ENCODE measurements at places on chromosomes 5 and 9.

DNA sequence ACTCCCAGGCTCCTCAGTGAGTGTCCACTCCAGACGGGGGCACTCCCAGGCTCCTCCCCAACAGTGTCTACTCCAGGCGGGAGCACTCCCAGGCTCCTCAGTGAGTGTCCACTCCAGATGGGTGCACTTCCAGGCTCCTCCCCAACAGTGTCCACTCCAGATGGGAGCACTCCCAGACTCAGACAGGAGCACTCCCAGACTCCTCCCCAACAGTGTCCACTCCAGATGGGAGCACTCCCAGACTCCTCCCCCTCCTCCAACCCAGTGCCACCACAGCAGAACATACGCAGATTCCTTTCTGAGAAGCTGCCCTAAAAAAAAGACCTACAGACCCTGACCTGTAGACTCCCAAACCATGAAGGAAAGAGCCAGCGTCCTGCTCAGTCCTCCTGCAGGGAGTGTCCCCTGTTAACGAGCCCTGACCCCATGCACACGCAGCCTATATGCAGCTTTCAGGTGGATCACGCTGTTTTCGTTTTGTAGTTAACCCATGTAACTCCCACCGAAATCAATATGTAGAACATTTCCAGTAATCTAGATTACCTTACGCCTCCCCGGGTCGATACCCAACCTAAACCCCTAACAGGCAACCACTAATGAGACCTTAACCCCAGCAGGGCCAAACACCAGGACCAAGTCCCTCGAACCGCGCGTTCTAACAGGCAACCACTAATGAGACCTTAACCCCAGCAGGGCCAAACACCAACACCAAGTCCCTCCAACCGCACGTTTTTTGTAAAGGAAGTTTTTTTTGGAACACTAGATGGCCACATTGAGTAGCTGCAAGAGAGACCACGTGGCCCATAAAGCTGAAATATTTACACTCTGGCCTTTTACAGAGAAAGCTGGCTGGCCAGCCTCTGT is 15.7 kb downstream of the PNPLA7 start:
- DNase-seq: no peak

- DNase-seq: no peak
Observed at GRCh38 chr9:134138292-134138691, 2.4 kb downstream of the WDR5 start.

DNA sequence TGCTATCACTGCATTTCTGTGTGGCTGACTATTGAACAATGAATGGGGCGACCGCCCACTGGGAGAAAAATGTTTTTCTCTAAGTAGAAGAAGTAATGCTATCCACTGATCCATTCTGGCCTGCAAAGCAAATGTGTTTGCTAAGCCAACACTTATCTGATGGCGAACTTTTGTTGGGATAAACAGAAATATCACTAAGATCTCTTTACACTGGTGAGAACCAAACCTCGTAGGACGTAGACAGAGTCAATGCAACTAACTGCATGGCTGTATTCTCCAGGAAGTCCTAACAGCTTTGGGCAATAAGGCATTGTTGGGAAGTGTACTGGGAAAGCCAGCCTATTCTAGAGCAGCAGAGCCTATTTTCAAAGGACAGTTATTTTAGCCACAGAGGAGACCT is 77.7 kb downstream of the ANKH start:
- DNase-seq: no peak

DNA sequence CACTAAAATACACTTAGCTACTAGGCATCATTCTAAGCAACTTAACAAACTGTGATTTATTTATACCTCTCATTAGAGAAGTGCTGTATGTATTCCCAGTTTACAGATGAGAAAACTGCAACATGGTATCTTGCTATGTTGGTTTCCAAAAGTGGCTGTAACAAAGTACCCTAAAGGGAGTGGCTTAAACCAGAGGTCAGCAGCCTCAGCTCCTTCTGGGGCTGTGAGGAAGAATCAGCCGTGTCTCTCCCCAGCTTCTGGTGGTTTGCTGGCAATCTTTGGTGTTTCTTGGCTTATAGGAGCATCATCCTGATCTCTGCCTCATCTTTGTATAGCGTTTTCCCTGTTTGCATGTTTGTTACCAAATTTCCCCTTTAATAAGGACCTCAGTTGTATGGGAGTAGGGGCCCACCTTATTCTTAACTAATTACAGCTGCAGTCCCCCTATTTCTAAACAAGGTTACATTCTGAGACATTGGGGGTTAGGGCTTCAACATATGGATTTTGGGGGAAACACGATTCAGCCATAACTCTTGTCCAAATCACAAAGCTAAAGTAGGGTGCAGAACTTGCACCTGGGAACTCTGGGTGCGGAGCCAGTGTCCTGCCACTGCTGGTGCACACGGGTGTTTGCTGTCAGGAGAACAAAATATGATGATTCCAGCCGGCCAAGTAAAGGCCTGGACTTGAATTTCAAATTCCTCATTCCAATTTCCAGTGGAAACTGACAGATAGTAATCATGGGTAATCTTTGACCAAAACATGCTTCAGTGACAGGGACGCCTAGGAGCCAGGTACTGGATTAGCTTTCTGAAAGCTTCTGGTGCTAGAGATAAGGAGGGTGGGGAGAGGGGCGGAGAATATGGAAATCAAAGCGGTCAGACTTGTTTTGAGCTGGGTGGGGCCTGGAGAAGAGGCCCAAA is 43.3 kb downstream of the RAI14 start:
- no peak for DNase-seq

DNA sequence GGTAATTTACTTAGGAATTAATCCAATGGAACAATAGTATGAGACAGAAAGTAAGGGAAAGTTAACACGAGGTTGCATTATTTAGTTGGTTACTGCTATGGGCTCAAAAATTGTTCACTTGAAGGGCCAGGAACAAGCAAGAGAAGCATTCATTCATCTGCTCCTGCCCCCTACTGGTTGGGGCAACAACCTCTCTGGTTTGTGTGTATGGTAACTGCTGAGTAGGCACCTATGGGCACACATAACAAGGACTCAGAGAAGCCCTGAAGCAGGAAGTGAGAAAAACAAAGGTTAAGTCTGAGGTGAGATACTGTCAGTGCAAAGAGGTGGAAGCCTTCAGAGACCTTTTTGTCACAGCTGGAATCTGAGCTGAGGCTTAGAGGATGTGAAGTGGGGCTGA is 34.4 kb upstream of the RANBP6 start:
- DNase-seq: no peak

GRCh38 chr5:140141241-140141640 is 15.5 kb downstream of the IGIP start:
- DNase-seq: no peak

GRCh38 chr5:58016877-58017276 is 443.0 kb downstream of the PLK2 start:
- no peak for DNase-seq

DNA sequence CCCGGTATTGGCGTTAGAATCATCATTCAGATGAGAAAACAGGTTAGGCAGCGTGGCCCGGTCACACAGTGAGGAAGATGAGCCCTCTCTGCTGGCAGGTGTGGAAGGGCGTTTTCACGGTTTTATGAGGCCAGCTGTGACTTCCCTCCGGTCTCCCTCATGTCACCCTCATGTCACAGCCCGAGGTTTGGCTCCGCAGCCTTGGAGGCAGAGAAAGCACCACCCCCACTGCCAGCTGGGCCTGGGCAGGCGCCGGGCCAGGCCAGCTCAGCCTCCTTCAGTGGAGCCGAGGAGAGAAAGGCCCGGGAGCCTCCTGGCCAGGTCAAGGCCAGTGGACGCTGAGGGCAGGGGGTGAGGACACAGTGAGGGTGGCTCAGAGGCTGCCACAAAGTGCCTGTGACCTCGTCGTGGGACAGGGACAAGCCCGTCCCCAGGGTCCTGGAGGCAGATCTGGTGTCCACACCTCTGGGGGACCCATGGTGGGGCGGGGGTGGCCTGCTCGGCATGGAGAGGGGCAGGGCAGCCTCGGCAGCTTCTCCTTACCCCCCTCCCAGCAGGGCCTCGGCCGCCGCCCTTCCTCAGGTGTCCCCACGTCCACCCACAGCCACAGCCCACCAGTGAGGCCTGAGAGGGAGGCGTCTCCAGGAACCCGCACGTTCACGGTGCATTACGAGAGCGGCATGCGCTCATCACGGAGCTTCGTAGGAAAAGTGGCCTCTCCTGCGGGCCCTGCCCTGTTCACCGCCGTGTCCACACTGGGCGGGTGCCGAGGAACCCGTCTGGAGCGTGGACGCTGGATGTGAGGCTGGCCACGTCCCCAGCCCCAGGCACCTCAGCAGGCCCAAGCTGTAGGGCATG is 32.2 kb downstream of the EXD3 start:
- DNase-seq: no peak

DNA sequence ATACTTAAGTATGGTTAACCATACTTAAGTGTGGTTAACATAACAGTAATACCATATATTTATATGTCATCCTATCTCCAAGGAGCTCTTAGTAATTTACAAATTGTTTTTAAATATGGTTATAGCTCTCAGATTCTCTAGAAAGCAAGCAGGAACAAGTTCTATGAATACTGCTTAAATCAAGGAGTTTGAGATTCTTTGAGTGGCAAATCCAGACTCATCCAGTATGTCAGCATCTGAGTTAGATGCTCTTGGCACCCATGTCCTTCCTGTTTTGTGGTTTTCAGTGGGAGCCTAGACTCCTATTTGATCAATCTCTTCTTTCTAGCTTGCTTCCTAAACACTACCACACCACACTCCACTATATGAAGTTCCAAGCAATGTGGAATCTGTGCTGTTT is 114.7 kb upstream of the GDNF start:
- DNase-seq: no peak

DNA sequence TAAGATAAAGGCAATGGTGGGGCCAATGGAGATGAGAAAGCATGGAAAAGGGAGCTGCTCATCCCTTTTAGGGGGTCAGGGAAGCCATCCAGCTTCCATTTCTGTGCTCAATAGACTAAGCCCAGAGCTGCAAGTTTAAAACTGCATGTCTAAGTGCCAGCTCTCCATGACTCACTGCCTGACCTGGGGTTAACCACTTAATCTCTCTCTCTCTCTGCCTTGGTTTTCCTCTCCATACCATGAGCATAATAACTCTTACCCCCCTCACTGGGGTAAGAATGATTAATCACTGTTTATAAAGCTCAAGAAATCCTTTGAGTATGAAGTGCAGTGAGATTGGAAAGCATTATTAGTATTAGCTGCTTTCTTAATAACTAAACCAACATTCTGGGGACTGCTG is 1382.4 kb upstream of the WWC1 start:
- DNase-seq: no peak

DNA sequence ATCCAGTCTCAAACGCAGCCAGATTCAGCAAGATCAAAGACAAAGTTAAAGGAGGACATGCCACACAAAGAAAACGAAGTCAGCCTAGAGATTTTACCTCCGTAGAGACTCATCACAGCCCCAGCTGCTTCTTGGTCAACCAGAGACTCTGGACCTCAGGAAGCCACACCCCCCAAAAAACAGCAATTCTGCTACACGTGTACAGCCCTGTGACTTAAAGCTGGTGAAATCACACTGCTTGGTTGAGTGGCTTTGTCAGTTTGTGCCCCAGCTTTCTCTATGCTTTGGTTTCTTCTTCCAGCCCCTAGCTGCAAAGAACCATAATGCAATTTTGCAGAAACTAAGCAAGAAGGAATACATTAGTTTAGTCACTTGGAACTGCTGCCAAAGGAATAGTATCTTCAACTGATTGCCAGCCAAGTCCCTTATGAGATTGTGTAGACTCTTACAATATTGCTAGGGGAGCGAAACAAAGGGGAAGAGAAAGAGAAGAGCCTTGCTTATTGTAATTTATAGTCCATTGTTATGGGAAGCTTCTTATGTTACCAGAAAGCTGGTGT is 158.8 kb upstream of the ZNF462 start:
- no peak for DNase-seq

- DNase-seq: no peak
Observed at GRCh38 chr9:112819635-112820496, 69.3 kb downstream of the SNX30 start.

- DNase-seq: no peak
Observed at GRCh38 chr5:180665682-180666404, 16.4 kb upstream of the FLT4 start.

DNA sequence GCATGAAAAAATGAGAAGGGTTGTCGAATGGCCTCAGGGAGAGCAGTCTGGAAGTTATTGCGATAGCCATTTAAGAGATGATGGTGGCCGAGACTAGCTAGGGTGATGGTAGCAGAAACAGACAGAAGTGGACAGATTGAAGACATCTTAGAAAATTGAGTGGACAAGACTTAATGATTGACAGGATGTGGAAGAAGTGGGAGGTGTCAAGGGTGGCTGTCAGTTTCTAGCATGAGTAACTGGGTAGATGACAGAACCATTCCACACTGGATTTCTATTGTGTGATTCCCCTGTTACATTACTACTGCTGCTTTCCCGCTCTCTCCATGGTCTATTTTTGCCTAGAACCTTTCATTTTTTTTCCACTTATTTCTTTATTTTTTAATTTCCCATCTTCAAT is 12.6 kb downstream of the CHMP5 start:
- no peak for DNase-seq

GRCh38 chr9:92781899-92782298 is 17.3 kb upstream of the BICD2 start:
- no peak for DNase-seq

DNA sequence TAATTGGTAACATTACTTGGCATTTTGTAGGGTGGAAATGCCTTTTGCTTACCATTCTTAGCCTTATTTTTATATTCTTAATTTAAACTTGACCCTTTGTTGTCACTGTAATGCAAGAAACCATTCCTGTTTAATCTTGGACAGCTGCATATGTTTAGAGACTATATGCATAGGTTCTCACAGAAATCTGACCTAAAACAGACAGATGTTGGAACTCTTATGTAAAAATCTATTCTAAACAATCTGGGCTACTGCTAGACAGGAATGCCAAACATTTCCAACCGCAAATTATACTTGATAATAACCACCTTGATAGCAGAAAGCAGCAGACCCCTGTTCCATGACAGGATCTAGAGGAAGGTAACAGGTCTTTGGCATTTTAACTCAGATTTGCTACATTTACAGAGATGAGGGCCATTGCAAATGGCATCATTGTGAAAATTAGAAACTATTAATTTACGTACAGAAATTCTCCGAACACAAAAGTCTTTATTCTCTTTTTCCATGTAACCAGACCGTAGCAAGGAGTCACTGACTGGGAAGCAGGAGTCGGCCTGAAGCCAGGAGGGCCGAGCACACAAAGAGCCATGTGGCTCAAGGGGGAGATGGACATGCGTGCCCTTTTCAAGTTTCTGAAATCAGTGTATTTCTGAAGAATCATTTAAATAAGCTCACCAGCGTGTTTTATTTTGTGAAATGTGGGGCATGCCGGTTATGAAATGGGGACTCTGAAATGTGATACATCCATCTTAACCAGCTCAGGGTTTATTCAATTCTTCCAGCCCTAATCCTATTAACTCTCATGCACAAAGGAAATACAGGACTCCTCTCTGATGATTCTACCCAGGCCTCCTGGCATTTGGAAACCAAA is 139.3 kb downstream of the AOPEP start:
- DNase-seq: no peak

DNA sequence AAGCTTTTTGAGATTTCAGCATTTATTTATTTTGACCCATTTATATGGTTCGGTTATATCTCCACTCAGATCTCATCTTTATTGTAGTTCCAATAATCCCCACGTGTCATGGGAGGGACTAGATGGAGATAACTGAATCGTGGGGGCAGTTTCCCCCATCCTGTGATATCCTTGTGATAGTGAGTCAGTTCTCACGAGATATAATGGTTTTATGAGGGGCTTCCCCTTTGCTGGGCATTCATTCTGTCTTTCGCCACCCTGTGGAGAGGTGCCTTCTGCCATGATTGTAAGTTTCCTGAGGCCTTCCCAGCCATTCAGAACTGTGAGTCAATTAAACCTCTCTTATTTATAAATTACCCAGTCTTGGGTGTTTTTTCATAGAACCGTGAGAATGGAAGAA is 96.5 kb upstream of the PCSK1 start:
- no peak for DNase-seq
